ENCODE measurements at places on chromosomes 1 and 21.

GRCh38 chr1:197041486-197042353 is 25.3 kb downstream of the F13B start:
- DNase-seq = no peak

- no peak for DNase-seq
These were observed 562 bp downstream of the SYTL1 start for GRCh38 chr1:27342391-27342777.

DNA sequence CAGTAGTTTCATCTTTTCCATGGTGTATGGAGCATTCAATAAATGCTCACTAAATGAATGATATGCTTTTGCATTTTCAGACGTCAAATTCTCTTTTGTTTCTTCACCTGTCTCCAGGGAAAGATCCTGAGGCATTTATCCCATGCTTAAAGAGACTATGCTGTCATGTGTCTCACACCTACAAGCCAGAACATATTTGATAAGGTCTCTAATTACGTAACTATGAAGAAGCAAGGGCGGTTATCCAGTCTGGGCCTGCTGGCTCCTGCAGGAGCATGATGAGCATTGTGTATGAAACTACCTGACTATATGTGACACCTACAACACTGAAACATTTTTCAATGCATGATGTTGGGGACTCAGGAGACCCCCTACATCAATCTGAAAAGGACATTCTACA is 51.8 kb downstream of the FBXO42 start:
- DNase-seq = no peak

- no peak for DNase-seq
These were observed 23.5 kb downstream of the RNF223 start for GRCh38 chr1:1050577-1051052.

DNA sequence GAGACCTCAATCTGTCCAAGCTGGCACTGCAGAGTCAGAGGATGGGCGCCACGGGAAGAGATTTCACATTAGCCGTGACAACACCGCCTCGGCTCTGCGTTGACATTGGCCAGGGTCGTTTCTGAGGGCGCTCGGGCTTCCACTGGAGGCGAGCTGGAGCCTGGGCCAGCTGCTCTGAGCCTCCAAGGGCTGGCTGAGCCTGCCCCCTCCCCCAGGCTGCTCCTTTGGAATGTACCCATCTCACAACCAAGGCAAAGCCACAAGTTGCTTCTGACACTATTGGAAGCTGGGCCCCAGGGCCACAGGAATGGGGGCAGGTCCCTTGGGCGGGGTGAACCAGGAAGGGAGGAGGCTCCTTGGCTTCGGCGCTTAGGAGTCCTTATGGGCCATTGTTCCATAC is 12.7 kb downstream of the GPR3 start:
- no peak for DNase-seq

DNA sequence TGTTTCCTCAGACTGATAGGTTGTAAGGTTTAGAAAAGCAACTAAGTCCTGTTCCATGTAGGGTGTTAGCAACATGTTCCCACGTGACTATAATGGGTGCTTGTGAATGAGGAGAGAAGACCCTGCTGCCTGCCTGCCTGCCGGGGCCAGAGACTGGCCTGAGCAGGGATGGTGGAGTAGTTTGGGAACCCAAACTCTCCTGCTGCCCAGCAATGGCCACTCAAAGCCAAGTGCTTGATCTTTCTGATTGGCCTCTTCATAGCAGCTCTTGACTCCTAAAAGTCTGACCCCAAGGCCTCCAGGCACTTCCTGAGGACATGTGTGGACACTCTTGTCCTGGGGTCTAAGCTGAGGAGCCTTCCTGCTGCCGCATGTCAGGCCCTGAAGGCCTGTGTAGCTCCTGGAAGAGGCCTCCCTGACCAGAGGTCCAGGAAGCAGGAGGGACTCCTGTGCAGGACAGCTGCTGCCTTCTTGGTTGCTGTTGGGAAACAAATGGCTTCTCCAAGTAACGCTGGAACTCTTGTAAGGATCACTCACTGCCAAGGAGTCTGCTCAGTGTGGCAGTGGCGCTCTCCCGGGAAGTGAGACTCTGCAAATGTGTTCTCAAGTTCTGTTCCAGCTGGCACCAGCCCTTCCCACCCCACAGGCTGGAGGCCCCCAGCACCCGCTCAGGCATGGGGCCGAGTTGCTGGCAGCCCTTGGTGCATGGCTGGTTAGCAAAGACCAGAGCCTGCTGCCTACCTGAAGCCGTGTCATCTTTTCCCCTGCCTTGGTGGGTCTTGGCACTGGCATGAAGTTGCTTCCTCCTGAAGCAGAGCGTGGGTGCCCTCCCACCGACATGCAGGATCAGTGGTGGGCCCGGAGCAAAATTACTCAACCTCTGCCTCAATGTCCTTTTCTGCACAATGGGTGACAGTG is 35.5 kb downstream of the MAN1C1 start:
- DNase-seq = no peak

Data from stimulated activated CD4-positive, alpha-beta T cell treated with anti-CD3 and anti-CD28 coated beads, Interleukin-4, amount 100 ng/mL, for 48 hours (primary cell).